ENCODE measurements at places on chromosomes 5 and 9.

- DNase-seq = no peak
Measured at GRCh38 chr5:113387844-113388243, 46.9 kb downstream of the TSSK1B start.

DNA sequence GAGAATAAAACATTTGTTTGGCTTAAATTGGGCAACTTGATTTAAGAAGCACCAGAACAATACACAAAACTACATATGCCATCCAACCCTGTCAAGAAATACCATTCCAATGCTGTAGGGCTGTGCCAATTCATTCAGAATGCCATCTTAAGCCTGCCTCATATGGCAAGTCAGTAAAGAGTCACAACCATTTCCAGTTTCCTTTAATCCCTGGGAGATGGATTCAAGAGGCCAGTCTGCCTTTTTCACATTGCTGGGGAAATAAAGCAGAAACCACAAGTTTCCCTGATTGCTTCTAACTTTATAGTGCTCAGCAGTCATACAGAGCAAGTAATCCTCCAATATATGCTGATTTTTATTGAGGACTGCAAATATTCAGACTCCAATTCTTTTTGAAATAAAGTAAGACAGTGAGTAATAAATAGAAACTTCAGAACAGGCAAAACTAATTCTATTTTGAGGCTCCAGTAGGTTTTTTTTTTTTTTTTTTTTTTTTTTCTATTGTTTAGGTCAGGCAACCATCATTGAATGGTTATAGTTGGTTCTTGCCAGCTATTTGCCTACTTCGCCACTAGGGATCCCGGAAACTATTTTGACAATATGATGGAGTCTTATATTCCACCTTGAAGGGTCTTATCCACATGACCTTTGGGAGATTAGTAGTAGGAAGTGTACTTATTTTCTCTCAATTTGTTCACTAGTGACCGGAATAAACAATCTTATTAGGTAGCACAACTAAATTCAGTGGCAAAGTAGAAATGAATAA is 400.9 kb upstream of the MEF2C start:
- no peak for DNase-seq

GRCh38 chr5:109239456-109239855 is 170.3 kb downstream of the PJA2 start:
- no peak for DNase-seq

- no peak for DNase-seq
Measured at GRCh38 chr9:21056931-21057330, 20.8 kb downstream of the IFNB1 start.

GRCh38 chr5:52771343-52772039 is 16.2 kb upstream of the ITGA1 start:
- DNase-seq = no peak

DNA sequence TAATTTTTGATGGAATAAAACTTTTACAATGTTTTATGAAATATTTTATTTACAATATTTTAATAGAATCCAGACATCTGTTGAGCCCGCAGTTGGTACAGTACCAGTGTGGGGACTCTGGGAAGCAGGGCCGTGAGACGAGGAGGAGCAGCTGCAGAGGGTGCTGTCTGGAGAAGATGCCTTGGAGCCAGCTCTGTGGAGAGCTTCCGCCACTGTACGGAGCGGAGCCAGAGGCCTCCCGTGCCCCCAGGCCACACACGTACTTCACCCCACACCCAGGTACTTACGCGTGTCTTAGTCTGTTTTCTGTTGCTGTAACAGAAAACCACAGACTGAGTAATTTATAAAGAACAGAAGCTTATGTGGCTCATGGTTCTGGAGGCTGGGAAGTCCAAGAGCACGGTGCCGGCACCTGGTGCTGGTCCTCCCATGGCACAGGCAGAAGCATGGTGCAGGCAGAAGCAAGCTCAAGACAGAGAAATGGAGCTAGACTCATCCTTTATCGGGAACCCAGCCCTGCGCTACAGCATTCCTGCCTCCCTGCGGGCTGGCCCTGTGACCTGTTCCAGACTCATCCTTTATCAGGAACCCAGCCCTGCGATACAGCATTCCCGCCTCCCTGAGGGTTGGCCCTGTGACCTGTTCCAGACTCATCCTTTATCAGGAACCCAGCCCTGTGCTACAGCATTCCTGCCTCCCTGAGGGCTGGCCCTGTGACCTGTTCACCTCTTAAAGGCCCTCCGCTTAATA is 23.3 kb downstream of the CEP72 start:
- DNase-seq = no peak

DNA sequence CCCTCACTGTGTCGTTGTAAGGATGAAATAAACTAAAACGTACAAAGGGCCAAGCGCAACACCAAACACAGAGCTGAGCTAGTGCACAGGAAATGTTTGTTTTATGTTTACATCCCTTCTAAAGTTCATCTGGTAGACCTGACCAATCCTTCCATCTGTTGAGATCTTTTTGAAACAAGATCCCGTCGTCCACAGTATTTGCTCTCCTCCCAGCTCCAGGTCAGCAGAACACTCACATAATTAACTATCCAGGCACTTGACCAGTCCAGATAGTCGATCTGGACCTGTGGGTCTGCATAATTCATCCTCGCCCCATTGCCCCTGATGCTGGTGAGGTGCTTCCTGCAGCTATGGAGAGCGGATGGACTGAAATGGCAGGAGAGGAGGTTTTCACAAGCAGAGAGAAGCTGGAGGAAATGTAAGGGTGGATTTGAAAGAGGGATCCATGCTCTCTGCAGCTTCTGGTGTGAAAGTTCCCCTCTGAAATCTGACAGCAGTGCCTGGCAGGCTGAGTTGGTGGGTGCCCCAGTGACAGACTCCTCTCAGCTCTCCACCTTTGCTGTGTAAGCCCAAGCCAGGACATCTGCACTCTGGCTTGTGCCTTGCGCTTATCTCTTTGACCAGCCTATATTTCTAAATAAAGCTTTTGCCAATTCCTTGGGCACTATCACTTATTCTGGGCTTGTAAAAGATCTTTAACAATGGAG is 102.4 kb downstream of the TTLL11 start:
- no peak for DNase-seq

GRCh38 chr5:153543959-153544470 is 53.5 kb downstream of the GRIA1 start:
- no peak for DNase-seq

DNA sequence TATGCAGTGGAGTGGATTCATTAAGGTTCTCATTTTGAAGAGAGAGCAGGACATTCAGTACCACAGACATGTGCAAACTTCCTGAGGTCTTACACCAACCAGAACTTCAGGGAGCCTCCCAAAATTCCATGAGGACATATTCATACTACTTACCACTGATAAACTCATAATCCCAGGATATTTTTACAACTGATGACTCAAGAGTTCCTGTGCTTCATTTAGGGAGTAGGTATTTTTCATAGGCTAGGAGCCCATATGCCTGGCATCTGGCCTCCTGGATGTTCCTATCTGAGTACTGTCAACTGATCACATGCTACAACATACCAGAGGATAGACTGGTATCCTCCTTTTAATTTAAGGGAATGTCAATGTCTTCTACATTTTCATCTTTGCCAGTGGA is 578.0 kb downstream of the EFNA5 start:
- DNase-seq = no peak

DNA sequence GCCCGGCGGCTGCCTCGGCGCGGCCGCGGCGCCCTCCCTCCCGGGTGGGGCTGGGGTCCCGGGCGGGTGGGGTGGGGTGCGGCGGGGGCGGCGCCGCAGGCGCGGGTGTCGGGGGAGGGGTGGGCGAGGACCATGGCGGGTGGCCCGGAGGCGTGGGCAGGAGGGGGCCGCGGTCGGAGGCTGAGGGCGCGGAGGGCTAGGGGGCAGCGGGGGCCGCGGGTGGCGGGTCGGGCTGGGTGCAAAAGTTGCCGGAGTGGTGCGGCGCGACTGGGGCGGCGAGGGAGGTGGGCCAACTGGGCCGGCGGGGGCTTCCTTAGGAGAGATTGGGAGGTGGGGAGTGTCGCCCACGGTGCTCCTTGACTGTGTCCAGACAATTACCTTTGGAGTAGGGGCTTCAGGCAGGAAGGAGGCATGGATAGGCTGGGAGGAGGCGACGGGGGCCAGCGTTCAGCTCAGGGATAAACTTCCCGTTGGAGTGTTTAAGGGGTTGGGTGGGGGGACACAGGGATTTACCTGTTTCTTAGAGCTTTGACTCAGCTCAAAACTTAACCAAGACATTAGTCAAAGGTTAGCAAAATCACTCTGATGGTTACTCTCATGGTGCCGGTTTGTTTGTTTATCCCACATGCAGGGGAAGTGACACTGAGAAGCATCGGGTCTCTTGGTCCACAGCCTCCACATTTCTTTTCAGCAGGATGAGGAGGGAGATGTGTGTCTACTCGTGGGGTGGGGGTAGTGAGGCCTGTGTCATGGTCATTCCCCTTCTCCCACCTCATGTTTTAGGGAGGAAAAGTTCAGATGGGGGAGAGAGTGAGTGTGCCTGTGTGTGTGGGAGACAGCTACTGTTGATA is 859 bp downstream of the CSNK1G3 start:
- DNase-seq = peak; percentile 45
